ENCODE measurements at places on chromosomes 2 and 18.

DNA sequence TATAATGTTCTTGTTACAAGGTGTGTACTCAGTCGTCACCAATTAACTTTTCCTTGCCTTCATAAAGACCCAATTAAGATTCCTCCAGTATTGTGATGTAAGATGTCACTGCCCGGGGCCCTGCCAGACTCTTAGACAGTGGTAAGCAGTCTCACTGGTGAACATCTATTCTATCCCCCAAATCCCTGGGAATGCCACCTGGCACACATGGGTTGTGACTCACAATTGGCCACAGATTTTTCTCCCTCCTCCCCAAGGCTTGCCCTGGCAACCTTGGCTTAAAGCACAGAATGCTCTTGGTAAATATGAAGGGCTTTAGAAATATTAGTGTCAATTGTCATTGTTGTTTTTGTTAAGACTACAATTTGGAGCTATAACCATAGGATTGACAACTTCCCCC is 287.9 kb downstream of the ETAA1 start:
- no peak for DNase-seq

DNA sequence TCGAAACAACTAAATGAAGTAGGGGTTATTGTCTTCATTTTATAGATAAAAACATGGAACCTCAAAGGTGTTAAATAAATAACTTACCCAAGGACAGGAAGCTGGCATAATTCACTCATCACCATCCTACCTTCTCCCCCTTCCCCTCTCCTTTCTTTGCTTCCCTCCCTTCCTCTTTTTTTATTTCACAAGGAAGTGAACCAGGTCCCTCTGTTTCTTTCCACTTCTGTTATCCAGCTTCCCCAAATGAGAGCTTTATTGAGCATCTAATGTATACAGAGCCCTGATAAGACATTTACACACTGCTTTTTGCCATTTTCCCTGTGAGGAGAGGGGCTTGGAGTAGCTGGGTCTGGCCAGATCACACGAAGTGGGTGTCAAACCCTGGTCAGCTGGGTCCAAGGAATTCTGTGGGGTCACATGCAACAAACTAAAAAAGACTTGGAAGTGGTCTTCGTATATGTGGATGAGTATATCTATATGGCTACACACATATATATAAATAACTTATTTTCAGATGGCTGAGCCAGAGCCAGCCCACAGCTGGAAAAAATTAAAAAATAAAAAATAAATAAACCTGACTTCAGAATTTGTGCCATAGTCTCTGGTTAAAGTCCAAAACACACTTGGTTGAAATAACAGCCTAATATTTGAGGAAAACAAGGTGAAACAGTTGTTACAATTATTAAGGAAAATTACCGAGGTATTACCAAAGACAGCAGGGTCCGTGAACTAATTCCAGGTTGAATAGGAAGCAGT is 49.3 kb upstream of the FOSL2 start:
- DNase-seq: no peak

DNA sequence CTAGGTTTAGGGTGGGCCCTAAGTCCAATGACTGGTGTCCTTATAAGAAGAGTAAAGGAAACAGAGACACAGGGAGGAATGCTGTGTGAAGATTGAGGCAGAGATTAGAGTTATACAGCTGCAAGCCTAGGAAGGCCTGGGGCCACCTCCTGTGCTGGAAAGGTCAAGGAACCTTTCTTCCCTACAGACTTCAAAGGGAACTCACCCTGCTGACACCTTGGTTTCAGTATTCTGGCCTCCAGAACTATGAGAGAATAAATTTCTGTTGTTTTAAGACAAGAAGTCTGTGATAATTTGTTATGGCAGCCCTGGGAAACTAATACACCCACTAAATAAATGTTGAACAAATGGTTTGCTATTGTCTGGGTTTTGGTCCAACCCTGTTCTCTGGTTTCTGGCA is 102.3 kb upstream of the NEUROD1 start:
- DNase-seq: no peak

GRCh38 chr2:23523373-23524260 is 138.6 kb downstream of the KLHL29 start:
- no peak for DNase-seq

GRCh38 chr2:230124757-230125431 is 56.2 kb upstream of the SLC16A14 start:
- DNase-seq: no peak

GRCh38 chr2:100921685-100922161 is 80.4 kb upstream of the RPL31 start:
- DNase-seq: no peak
